ENCODE measurements at places on chromosomes 4 and X.
A peak's percentile ranks its signal among the peaks of the same experiment; 100 is the strongest.

DNA sequence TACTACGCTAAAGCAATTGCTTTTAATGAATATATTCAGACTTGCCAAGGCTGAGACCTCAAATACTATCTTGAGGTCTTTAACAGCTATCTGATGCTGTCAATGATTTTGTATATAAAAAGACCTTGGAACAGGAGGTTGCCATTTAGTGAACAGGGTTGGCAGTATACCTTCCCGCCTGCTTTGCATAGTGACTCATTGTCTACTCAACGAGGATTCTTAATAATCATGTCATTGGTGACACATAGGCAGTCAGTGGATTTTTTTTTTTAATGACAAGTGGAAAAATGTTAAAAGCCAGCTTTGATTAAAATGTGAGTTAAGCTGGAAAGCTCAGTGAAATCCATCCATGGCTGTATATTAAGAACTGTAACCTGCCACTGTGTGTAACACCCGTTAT lies 164.0 kb downstream of the ASMT start:
- no peak for DNase-seq

DNA sequence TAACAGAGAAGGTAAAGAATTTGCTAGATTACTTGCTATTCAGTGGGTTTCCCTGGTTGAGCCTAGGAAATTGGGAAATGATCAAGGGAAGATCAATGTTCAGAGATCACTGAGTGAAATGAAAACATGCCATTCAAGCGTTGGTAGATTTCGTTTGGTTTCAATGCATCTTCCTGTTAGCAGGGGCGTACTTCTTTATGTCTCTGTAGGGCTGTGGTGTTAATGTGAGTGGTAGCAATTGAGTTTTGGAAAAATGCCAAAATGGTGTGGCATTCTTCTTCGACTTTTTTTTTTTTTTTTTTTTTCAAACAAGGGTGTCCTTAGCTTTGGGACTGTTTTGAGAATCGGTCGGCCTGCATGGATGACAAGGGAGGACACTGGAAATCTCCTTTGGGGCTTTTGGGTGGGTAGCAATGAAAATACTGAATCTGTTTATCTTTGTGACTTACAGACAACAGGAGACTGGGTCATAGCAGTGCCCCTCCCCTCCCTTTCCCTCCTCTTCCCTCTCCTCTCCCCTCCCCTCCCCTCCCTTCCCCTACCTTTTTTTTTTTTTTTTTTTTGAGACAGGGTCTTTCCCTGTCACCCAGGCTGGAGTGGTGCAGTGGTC lies 50.4 kb downstream of the SPRY1 start:
- DNase-seq = no peak

DNA sequence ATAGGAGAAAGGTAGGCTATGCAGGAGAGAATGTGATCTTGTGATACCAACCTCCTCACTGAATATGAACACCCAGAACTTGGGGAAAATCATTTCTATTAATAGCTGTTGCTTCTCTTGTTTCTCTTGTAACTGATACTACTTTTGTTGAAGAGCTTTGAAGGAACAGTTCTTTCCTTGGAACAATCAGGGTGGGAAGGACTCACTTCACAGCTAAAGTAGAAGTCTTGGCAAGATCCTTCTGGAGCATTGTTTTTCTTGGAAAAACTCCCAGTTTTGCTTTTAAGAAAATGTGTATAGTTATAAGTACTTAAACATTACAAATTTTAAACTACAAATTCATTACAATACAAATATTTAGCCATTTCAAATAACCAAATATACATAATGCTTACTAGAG lies 19.1 kb upstream of the XK start:
- DNase-seq = no peak

- no peak for DNase-seq
These were observed 651.3 kb downstream of the TECRL start for GRCh38 chr4:63757929-63758328.

DNA sequence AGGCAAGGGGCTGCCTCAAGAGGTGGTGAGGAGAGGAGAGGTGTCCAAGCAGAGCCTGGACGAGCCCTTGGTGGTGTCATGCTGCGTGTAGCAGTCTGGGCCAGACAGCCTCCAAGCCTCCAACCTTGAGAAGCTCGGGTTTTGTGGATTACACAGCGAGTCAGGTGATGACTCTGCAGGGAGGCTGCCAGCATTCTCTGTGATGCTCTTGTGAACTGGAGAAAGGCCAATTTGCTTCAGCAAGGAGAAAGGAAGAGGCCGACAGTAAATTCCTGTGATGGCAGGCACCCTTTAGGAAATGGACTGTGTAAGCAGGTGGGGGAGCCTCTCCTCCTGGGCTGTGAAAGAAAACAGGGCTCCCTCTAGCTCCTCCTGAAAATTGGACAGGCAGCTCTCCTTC lies 36.0 kb upstream of the CD99L2 start:
- DNase-seq = no peak

- DNase-seq = no peak
These were observed 167.4 kb upstream of the FAM47A start for GRCh38 chrX:34299451-34299967.

DNA sequence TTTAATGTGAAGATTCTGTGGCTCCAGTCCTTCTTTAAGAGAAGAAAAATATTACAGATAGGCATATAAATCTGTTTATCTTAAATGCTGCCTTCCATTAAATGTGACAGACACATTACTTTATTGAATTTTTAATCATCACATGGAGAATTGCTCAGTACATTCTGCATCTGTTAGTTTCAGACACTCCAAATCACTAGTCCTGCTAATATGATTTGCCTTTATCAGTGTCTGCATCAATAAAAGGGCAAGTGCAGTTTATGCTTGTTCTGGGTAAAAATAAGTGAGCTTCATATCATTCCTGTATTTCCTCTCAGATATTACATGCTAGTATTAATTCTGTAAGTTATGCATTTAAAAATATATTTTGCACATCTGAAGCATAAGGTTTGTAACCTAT lies 666.4 kb downstream of the TECRL start:
- no peak for DNase-seq

DNA sequence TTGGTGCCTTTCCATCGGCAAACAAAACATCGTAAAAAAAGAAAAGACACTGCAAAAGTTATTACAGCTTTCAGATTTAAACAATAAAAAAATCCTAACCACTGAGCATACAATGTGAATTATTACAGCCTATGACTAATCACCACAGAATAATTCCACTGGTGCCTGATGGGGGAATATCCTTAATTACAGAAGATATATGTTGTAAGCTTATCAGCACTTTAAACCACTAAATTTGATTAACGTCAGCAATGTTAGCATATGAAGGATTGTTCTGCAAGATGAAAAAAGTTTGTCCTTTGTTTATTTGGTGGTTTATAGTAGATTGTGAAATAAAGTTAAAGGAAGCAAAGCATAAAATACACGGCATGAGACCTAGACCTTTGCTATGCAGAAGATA lies 210.2 kb upstream of the ADAMTS3 start:
- DNase-seq = no peak

DNA sequence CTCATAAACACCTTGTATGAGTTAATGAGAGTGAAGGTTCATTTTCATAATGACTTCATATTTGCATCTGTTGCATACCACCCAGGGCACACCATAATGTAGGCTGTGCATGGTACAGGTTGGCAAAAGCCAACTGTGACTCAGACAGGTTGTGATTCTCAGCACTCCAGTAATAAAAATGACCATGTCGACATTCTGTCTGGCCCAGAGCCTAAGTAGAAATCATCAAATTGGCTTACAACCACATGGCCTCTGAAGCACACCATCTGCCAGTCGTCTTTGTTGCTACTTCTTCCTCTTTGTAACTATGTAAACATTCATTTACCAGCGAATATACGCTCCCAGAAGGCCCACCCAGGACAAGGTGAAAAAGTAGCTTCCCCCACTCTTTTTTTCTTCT lies 459.5 kb downstream of the GASK1B start:
- DNase-seq = no peak

DNA sequence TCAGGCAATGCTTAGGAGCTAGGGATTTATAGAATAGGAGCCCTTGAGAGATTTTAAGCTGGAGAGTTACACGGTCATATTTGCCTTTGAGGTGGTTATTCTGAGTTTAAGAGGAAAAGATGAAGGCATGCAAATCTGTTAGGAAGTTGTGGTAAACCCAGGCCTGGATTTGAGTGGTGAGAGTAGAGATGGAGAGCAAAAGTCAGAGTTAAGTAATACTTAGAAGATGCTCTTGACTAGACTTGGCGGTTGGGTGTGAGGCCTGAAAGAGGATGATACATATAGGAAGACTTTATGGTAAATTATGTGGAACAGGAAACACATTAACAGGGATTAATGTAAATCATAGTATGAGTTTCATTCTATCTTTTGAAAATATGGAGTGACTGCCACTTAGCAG lies 136.0 kb upstream of the ARX start:
- no peak for DNase-seq

- no peak for DNase-seq
These were observed 22.2 kb downstream of the PRDM8 start for GRCh38 chr4:80219301-80220025.

DNA sequence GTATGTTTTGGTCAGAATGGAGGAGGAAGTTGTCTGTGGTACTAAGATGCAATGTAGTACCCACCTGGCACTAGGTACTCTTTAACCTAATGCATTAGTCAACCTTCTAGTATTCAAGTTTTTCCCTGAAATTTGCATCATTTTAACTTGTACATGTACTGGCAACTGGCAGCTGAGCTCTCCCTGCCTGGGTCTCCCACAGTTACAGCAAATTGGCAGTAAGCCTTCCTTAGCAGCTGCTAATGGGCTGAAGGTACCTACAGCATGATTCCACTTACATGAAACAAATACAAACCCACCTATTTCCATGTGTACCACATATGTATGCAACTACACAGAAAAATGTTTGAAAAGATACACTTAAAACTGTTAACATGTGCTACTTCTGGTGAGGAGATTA lies 8.1 kb upstream of the KLHL2 start:
- DNase-seq = no peak

DNA sequence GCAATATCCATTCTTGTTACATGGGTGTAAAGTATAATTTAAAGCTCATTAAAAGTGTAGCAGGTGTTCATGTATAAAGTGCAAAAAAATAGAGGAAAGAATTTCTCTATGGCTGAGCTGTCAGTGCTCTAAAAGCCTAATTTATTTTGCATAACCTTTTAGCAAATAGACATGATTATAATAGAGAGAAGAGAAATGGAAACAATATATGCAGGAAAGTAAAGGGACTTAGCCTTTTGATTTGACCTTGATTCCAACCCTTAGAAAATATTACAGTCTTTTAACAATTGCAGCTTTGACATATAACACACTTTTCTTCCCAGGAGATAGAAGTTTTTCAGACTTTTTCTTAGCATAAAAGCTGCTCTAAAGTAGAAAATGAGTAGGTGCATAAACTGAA lies 978.3 kb downstream of the PCDH18 start:
- DNase-seq = no peak

DNA sequence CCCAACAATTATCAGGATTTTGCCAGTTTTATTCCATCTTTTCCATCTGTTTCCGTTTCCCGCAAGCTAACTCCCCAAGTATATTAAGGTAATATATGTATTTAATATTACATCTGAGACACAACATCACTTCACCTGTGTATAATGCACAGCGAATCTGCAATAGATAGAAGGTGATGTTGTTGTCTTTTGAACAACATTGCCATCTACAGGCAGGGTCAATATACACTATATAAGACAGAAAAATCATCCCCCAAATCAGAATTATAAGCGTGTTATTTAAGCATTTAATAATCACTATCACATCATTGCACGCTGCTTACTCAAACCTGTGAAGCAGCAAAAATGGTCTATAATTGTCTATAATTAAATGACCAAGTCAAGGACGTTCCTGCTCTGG lies 1115.5 kb downstream of the NLGN4X start:
- DNase-seq = no peak

GRCh38 chr4:25837107-25837506 lies 25.7 kb downstream of the SEL1L3 start:
- no peak for DNase-seq

GRCh38 chr4:739569-739968 lies 33.9 kb downstream of the PCGF3 start:
- no peak for DNase-seq

DNA sequence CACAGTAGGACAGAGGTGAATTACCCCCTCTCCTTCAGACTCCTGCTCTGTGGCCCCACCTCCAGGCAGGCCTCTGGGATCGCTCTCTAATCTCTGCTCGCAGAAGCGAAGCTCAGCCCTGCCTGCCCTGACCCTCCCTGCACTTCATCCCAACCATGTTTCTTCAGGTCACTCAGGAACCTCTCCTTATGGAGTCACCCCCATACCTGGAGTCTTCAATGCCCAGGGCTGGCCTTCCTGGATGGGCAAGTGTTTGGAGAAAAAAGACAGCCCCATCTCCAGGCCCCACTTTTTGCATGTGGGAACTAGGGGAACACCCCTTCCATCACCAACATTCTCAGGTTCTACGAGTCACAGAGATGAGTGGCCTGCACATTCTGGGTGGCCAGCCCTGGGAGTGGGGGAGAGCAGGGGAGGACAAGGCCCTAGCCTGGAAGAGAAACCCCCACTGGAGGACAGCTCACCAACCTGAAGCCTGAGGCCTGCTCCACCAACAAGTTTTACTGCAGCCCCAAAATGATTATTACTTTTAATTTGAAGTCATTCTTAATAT lies 90.8 kb downstream of the PPP2R2C start:
- DNase-seq = no peak

- no peak for DNase-seq
These were observed 49.8 kb downstream of the SMIM31 start for GRCh38 chr4:164803702-164804101.

DNA sequence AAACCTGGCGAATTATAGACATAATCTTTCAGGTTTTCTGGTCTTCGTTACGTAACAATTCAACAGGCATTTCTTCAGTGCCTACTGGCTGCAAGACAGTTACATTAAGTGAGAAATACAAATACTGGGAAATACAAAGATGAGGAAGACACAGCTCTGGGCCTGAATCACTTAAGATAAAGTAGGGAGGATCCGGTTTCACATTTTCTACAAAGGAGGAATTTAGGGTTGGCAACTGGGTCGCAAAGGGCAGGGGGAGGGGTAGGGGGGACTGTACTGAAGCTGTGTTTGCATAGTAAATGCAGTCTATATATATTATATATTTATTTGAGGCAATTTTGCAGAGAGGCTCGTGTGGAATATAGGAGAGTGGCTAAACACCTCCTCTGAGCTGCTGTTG lies 107.4 kb downstream of the MAML3 start:
- no peak for DNase-seq

- peak; percentile 19 for DNase-seq
These were observed 92.9 kb upstream of the TNIP3 start for GRCh38 chr4:121256887-121257466.

DNA sequence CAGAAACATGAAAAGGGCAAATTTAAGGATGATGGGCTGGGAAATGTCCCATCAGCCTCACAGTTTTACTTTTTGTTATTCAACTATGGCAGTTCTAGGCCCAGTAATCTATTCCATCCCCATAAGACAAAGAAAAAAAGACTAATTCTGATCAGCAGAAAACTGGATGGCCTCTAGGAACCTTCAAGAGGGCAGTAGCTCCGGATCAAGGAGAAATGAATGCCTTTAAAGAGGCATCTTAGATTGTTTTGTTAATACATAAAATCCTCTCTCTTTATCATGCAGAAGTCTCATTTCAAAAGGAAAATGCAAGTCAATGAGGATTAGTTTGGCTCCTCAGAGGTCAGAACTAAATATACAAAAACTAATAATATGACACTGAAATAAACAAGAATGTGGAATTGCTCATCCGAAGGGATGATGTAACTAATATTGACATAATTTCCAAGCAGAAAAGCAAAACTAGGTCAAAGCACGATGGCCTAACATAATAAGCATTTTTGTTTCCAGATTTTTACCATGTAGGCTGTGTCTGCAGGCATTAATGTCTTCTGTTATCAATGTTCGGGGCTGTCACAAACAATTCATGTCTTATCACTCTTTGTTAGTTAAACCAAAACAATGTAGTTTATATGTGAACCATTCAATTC lies 8.8 kb downstream of the MID1 start:
- DNase-seq = no peak

- peak; percentile 3 for DNase-seq
These were observed 121.3 kb downstream of the GPR143 start for GRCh38 chrX:9644335-9644734.
